ENCODE measurements at places on chromosomes 6 and 20.

DNA sequence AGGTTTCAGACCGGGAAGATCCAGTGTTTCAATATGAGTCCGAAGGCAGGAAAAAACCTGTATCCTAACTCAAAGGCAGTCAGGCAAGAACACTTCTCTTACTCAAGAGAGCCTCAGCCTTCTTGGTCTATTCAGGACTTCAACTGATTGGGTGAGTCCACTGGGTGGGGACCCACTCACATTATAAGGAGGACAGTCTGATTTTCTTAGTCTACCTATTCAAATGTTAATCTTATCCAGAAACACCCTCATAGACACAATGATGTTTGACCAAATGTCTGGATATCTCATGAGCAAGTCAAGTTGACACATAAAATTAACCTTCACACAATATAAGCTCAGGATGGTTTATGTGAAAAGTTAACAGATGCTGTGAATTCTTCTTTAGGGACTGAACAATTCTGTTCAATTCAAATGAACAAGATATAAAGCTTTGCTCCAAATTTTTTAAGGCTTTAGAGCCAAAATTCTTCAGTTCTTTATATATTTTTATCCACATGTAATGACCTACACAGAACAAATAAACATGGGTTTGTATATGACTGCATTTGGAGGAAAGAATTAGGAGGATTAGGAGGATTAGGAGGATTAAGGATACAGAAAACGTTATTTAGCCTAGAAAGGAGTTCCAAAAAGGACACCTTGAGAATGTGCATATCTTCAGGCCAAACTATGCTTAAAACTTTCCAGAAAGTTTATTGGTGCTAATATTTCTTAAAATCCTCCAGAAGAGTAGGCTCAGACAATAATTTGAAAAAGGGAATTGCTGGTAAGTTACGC, 35.3 kb upstream of the LAMA2 start:
- DNase-seq, result no peak

- DNase-seq, result no peak
Measured at GRCh38 chr6:29685718-29686326, 4.9 kb upstream of the ZFP57 start.

DNA sequence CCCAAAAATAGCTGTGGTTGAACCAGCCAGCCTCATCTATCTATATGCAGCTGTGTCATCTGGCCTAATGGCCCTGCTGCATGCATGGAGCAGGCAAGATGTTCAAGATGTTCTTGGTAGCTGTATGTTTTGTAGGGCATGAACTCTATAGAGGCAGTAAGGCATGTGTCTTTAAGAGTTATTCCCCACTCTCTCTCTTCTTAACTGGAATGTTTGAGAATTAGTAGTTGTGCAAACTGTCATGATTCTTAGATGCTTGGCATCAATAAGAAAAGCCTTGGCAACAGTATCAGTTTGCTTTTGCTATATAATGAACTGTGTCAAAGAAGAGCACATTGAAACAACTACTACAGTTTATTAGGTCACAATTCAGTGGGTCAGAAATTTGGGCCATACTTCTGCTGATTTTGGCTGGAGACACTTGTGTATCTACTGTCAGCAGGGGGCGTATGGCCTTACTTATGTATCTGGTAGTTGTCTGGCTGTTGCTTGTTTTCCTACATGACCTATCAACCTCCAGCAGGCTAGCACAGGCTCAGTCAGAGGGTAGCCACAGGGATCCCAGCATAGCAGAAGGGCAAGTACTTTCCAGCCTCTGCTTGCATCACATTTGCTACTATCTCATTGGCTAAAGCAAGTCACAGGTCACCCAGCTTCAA, 56.1 kb upstream of the LAMP5 start:
- DNase-seq, result no peak

DNA sequence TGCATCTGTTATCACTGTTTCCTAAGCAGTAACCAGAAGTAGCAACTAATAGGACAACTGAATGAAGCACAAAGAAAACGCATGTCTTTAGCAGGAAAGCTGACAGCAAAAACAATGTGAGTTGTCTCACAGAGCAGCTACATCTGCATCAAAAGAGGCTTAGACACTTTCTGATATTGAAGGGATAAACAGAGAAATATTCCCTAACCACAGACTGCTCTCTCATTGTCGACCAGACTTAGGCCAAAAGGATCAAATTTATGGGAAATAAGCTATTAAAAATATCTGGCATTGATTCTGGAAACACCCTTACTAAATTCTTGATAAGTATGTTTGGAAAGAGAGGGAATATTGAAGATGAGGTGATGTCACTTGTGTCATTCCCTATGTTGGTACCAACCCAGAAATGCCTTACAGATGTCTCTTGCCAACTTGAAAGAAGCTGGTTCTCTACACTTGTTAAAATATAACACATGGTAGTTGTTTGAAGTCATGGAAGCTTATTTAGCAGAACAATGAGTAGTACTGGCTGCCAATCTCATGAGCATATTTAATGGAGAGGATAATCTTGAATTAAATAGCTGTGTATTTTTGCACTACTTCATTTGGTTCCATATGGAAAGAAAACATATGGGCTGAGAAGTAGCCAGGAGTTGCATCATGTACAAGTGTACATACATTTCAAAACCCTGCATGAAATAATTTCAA, 929.3 kb upstream of the MAN1A1 start:
- DNase-seq, result no peak

DNA sequence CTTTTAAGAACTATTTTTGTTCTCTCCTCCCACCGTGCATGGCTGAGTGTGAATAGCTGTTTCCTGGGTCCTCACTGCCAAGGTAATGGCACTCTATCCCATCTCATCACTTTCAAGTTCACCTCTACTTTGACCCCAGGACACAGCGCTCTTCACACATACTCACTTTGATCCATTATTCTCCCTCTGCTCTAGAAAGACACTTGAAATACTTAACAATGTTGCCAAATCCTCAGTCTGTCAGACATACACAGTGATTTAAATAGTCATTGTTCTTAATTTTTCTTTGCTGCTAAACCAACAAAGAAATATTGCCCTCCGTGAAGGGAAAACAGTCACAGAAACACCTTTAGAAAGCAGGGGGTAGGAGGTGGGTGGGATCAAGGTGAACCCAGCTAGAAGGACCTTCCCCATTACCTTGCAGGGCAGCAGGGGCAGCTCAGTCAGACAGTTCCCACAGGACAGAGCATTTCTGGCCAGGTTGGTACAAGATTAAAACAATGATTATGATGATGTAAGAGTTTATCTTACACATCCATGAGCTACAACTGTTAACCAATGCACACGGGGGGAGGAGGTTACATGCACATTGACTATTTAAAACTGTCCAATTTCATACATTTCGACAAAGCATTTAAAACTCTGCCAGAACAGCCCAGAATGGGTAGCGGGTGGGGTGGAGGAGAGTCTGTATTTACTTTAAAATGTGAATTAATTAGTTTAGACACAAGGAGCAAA, 2.4 kb downstream of the SLC22A23 start:
- no peak for DNase-seq

- DNase-seq, result no peak
Measured at GRCh38 chr6:89002523-89002922, 39.1 kb upstream of the RNGTT start.

DNA sequence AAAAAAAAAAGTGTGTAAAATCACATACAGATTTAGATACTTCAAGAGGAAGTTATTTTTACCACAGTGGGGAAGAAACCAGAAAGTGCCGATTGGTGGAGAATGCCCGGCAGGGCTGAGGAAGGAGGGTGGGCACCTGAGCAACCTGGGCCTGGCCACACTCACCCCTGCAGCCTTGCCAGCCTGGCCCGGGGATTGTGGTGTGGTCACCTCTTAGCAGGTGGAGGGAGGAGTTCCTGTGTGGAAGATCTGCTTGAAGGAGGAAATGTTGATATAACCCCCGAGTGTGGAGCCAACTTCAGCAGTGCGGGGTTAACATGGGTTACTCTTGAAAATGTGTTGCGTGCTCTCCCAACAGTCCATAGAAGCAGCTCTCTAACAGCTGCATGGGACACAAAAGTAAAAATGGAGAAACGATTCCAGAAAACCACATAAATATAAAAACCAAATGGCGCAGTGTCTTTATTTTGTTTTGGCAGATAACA, 14.7 kb downstream of the UST start:
- no peak for DNase-seq

- DNase-seq, result no peak
Measured at GRCh38 chr20:8153281-8153908, 21.3 kb downstream of the PLCB1 start.

GRCh38 chr20:10754824-10755223, 81.0 kb upstream of the JAG1 start:
- no peak for DNase-seq

GRCh38 chr6:54719131-54719530, 127.4 kb upstream of the FAM83B start:
- no peak for DNase-seq

Measured in stimulated activated CD8-positive, alpha-beta memory T cell treated with anti-CD3 and anti-CD28 coated beads, Interleukin-7, amount 100 ng/mL, for 1 hour (primary cell).